ENCODE measurements at places on chromosomes 6 and 20.

- DNase-seq, result no peak
These were observed 89.2 kb upstream of the BHLHE23 start for GRCh38 chr20:63095718-63096654.

DNA sequence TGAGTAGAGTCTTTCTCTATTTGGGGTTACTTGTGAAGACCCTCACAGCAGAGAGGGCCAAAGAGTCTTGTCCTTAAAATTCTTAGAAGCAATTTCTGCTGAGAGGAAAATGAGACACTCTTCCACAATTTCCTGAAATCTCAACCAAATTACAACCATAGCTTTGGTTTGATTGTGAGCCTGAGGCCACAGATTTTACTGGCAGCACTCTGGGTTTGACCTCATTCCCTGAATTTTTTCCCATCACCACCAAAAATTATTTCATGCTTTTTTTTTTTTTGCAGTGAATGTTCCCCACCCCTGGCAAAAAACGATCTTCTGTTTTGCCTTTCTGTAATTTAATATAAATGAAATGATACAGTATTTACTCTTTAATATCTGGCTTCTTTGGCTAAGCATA is 125.5 kb downstream of the THEMIS start:
- no peak for DNase-seq

- DNase-seq, result no peak
These were observed 78.0 kb upstream of the ELOVL5 start for GRCh38 chr6:53426667-53427270.

- no peak for DNase-seq
These were observed 14.3 kb downstream of the TTBK1 start for GRCh38 chr6:43257367-43258145.

GRCh38 chr6:101486124-101486523 is 92.6 kb downstream of the GRIK2 start:
- DNase-seq, result no peak

Data from C1 segment of cervical spinal cord (tissue), 14 donors.